ENCODE measurements at places on chromosomes 2 and 18.

DNA sequence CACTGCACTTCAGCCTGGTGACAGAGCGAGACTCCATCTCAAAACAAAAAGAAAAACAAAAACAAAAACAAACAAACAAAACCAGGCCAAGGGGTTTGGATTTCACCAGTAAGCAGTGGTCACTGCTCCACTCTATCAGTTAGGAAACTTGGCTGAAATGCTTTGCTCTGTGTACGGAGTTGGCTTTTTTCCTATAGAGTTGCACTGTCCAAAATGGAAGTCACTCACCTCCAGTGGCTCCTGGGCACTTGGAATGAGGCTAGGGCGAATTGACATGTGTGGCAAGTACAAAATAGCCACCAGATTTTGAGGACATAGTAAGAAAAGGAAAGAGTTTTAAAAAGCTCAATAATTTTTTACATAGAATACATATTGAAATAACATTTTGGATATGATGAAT is 228.7 kb downstream of the LOXHD1 start:
- DNase-seq: no peak

- DNase-seq: no peak
Observed at GRCh38 chr2:241994556-241995213, 125.2 kb downstream of the RTP5 start.

- DNase-seq: no peak
Observed at GRCh38 chr2:84326831-84327432, 132.1 kb downstream of the SUCLG1 start.

DNA sequence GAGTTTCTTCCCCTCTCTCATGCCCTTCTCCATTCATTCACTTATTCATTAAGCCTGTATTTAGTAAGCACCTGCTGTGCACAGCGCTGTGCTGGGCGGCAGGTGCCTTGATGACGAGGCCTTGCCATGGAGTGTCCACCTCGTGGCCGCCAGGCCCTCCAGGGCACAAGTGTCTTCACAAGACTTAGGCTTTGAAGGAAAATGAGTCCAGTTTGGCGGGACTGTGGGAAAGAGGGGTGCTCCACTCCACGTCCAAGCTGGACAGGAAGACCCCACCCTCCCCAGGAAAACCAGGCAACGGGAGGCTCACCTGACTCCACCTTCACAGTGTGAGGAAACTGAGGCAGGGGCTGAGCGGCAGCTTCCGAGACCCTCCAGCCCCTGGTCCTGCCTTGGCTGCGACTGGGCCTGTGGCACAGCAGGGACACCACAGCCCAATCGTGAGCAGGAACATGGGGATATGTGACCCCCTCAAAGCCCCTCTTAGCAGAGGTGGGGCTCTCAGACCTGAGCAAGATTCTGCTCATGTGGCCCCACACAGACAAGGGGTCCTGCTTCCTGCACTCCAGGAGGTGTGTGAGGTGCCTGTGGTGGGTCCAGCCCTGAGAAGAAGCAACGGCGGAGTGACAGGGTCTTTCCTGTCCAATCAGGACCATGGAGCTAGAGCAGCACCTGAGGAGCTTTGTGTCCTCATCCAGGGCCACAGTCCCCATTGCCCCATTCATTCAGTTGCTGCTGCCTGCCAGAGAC is 110.3 kb upstream of the ODC1 start:
- no peak for DNase-seq

- DNase-seq: no peak
Observed at GRCh38 chr2:59540864-59541263, 1012.6 kb downstream of the BCL11A start.

DNA sequence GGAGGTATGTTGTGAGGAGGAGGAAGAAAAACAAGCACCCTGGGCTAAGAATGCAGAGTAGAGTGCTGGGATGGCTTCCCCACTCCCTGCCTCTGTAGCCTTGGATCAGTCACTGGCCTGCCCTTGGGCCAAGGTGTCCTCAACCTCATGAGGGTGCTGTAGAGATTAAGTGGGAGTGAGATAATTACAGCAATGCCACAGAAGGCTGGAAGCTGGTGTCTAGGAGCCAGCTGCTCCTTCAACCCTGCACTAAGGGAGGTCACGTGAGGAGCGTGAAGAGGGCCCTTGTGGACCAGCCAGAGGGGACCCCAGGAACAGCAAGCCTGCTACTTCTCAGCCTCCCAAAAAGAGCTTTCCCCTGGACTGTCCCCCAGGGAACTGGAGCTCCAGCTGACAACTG is 95.2 kb downstream of the TTC32 start:
- DNase-seq: no peak

DNA sequence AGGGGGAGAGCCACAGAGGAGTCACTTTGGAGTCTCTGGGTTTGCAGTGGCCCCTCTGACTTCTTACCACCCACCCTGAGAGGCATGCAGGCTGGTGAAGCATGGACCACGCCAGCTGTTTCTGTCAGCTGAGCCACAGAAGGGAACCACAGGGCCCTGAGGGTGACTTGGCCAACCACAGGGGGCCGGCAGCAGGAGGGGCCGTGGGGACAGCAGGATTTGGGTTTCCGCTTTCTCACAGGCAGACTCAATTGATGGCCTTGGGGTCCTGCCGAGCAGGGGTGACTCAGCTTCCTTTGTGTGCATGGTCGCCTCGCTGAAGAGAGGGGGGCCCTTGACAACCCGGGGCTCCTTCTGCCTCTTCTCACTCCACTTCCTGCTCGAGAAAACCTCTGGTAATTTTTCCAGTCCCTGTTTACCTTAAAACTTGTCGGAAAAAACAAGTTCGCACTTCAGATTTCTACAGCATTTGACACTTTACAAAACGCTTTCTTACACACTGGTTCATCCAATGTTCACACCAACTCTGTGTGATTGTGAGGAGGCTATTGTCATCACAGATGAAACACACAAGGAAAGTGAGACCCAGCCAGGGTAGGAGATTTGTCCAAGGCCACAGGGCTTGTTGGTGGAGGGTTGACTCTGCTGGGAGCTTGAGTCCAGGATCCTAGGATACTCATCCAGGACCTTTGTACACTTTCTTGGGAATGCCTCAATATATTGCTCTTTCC is 311.2 kb downstream of the LPIN1 start:
- no peak for DNase-seq

DNA sequence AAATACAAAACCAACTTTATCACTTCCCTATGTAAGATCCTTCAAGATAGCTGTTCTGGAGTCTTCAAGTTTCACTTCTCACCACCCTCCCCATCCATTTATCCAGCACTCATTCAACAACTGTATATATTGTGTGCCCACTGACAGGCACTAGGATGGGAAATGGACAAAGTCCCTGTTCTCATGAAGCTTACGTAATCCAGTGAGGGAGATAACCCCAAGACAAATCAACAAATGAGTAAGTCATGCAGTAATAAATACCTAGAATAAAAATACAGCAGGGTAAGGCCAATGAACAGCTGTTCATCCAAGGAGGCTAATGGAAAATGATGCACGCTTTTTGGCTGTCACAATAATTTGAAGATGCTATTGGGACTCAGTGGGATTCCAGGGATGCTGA is 133.8 kb downstream of the MEMO1 start:
- no peak for DNase-seq

DNA sequence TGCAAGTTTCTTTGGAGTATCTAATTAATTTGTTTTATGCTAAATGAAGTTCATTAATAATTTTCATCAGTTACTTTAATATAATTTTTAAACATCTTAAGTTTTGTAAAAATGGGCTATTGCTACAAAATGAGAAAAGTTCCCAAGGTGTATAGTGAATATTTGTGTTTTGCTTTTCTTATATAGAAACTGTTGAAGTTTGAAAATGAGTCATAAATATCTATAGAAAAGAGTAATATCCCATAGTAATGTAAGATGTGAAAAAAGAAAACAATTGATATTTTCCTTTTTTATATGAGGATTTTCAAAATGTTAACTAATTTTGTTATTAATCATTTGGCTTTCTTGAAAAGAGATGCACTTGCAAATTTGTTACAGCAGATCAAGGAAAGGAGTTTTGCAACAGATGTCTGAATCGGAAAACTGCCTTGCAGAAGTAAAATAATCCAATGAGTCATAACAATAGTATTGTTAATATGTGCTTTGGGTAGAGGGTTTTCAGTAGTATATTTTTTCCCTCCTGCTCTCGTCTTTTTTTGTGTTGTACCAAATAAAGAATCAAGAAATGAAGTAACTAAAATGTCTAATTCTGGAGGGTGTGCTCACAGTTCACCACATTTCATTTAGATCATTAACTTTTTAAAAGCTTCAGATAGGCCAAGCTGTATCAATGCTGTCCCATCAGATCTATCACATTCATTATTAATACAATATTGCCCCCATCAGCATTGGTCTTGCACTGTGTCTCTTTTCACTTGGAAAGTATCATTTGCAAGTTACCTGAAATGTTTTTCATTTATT is 15.5 kb downstream of the DUSP19 start:
- DNase-seq: no peak

- no peak for DNase-seq
Observed at GRCh38 chr18:52045946-52046675, 293.9 kb upstream of the DCC start.

Data from hippocampal formation (tissue), 2 donors.